ENCODE measurements at places on chromosomes 16 and 17. TPM values are rescaled to one million over a fixed set of nuclear protein-coding genes. Genes with fewer than 3 reads are reported as not detected.

TMC8 gene
- polyA plus RNA-seq, result 0.24 TPM

RUNDC3A gene
- 326 TPM for polyA plus RNA-seq

WSCD1 gene
- polyA plus RNA-seq, result 9.3 TPM

ELOB gene
- 513 TPM for polyA plus RNA-seq

RAP1GAP2 gene
- 14.8 TPM for polyA plus RNA-seq

ATP2A1 gene
- polyA plus RNA-seq, result 0.54 TPM

NOG gene
- 2.1 TPM for polyA plus RNA-seq

SRL gene
- polyA plus RNA-seq, result not detected

KRTAP3-1 gene
- polyA plus RNA-seq, result not detected

KCTD19 gene
- 0.45 TPM for polyA plus RNA-seq

TTLL6 gene
- not detected for polyA plus RNA-seq

TP53TG3C gene
- polyA plus RNA-seq, result not detected

LHX1 gene
- polyA plus RNA-seq, result 2.5 TPM

Data from neural cell (in vitro differentiated cells).